Activated CD4-positive, alpha-beta memory T cell treated with anti-CD3 and anti-CD28 coated beads for 36 hours (primary cell): ENCODE measurements at places on chromosomes 12 and 14. TPM values are rescaled to one million over a fixed set of nuclear protein-coding genes. Genes with fewer than 3 reads are reported as not detected.

The HDAC7 gene
- total RNA-seq = 280 TPM

- no peak for DNase-seq
These were observed 629.0 kb downstream of the MED13L start for GRCh38 chr12:115648463-115648862.

DNA sequence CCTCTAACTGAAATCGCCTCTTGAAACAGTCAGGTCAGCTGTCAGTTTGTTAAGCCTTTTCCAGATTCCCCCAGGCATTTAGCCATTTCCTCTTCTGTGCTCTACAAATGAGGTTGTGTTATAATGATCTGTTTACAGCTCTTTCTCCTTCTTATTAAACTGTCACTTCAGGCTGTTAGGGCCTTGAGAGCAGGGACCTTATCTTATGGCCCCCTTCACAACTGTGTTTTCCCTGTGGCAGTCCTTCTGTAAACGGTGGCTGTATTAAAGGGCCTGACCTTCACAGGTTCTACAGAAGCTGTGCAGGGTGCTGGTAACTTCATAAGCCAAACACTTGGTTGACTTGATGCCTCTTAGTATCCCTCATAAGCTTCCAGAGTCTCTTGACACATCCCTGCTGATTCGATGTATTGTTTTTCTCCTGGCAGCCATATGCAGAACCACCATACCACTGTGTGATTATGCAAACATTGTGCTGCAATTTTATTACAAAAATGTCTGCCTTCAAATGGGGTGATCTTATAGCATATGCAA, 104.7 kb downstream of the PLEKHA5 start:
- no peak for DNase-seq

GRCh38 chr12:53336181-53336681, at the start of gene SP7:
SP7 (minus strand) TSS chr12:53336354; CDS start chr12:53335646, 708 bp downstream.
- DNase-seq = no peak

DNA sequence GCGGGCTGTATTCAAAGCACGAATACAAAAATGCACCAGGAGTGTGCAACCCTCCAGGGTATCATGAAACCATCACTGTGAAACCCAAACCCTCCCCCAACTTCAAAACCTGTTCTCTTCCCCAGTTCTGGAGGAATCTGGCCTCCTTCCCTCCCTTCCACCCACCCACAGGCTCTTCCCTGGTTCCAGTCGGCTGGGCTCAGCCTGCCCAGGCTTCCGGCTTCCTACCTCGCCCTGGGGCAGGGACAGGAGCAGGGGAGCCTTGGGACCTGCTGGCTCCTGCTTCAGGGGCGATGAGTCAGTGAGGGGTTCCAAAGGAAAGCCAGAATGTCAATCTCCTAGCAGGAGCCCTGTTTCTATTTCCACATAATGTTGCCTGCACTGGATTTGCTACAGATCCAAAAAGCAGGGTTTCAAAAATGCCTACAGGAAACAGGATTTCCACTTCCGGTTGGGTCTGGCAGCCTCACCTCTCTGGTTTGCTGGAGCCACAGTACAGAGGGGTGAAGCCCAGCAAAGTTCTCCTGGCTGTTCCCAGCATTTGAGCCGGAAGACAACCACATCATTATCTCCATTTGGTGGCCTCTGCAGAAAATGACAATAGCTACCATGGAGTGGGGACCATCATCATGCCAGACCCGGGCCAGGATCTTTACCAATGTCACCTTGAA, 278.3 kb downstream of the DPF3 start:
- DNase-seq = no peak

DNA sequence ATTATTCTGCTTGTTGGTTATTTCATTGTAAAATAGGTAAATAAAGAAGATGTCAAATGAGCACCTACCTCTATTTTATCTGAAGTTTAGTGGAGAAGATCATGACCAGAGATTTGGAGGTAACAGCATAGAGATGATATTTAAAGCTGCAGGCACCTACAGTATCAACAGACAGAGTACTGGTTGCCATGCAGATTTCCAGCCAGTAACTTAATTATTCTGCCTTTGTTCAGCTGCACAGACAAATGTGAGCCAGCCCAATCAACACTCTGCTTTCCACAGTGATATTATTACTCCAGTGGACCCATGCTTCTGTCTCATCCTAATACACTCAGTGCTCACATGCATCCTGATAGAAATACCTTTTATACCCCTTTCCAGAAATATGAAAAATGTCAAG, 348.5 kb upstream of the RGS6 start:
- DNase-seq = no peak

DNA sequence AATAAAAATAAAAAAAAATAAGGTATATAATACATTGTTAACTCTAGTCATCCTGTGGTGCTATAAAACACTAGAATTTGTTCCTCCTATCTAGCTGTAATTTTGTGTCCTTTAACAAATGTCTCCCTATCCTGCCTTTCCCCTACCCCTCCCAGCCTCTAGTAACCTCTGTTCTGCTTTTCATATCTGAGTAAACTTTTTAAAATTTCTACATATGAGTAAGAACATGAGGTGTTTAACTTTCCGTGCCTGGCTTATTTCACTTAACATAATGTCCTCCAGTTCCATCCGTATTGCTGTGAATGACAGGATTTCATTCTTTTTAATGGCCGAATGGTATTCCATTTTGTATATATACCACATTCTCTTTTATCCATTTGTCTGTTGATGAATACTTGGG, 71.3 kb upstream of the GNG2 start:
- no peak for DNase-seq
